ENCODE measurements at places on chromosomes 12 and 14.

- H3K27me3 ChIP-seq, result no peaks in the 10 kb centered on the region
- no peak overlapping the region for H3K4me3 ChIP-seq
- no peak overlapping the region for H3K27ac ChIP-seq
These were observed 19.0 kb downstream of the ATXN2 start for GRCh38 chr12:111580119-111580425.

DNA sequence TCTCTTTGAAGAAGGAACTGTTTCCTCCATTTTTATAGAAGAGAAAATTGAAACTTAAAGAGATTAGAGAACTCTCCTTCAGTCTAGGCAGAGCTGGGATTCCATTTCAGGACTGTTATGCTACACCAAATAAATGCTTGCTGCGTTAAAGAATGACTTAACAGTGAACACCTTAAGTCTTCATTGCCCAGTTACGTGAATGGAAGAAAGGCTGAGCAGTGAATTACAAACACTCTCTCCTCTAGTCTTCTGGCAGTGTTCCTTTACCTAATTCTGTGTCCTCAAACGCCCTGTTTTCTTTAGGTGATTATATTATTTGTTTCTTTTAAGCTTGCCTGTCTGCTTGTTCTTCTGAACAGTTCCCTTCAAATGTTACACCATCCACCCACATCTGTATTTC lies 59.7 kb downstream of the RCOR1 start:
- H3K4me1 ChIP-seq, result no peaks in the 10 kb centered on the region
- no peak overlapping the region for H3K4me3 ChIP-seq
- no peaks in the 10 kb centered on the region for H3K36me3 ChIP-seq
- no peak for DNase-seq
- no peak overlapping the region for H3K27ac ChIP-seq
- H3K27me3 ChIP-seq, result no peaks in the 10 kb centered on the region

- no peak overlapping the region for H3K27ac ChIP-seq
- no peak overlapping the region for H3K4me3 ChIP-seq
- no peaks in the 10 kb centered on the region for H3K4me1 ChIP-seq
- H3K36me3 ChIP-seq, result no peaks in the 10 kb centered on the region
- no peaks in the 10 kb centered on the region for H3K27me3 ChIP-seq
These were observed 197.2 kb downstream of the SOX5 start for GRCh38 chr12:23752245-23752644.

DNA sequence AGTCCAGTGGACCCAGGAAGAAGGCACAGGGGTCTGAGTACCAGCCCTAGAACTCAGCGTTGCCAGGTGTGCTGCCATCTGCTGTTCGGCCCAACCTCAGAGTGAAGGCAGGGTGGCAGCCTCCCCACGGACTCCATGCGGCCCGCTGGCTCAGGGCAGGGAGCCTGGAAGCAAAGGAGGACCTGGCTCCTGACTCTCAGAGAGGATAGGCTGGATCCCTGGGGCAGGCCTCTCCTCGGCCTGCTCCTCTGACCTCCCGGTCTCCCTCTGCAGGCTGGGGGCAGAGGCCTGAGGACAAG lies 10.1 kb downstream of the MCRS1 start:
- H3K4me3 ChIP-seq, result no peak overlapping the region
- no peaks in the 10 kb centered on the region for H3K27me3 ChIP-seq
- no peak overlapping the region for H3K27ac ChIP-seq
- H3K36me3 ChIP-seq, result peaks cover 61% of the 10 kb centered on the region

- H3K4me1 ChIP-seq, result no peaks in the 10 kb centered on the region
- no peak overlapping the region for H3K4me3 ChIP-seq
- H3K27me3 ChIP-seq, result no peaks in the 10 kb centered on the region
- no peaks in the 10 kb centered on the region for H3K36me3 ChIP-seq
- H3K27ac ChIP-seq, result no peak overlapping the region
These were observed 107.9 kb downstream of the PLCZ1 start for GRCh38 chr12:18629916-18630315.

- H3K36me3 ChIP-seq, result no peaks in the 10 kb centered on the region
- H3K4me3 ChIP-seq, result peak overlapping the region; percentile 57
These were observed 303.3 kb downstream of the DPF3 start for GRCh38 chr14:72590577-72590976.

GRCh38 chr12:82619644-82620043 lies 67.1 kb upstream of the TMTC2 start:
- H3K27ac ChIP-seq, result no peak overlapping the region
- DNase-seq, result no peak
- no peak overlapping the region for H3K4me3 ChIP-seq
- H3K36me3 ChIP-seq, result no peaks in the 10 kb centered on the region
- no peaks in the 10 kb centered on the region for H3K27me3 ChIP-seq

- no peak overlapping the region for H3K4me3 ChIP-seq
- H3K27ac ChIP-seq, result no peak overlapping the region
- H3K4me1 ChIP-seq, result peaks cover 8% of the 10 kb centered on the region
- no peaks in the 10 kb centered on the region for H3K36me3 ChIP-seq
- H3K27me3 ChIP-seq, result peaks cover 30% of the 10 kb centered on the region
These were observed 2.0 kb upstream of the WSCD2 start for GRCh38 chr12:108126990-108127501.

GRCh38 chr14:34277191-34277590 lies 184.8 kb downstream of the SPTSSA start:
- H3K4me3 ChIP-seq, result no peak overlapping the region
- no peak overlapping the region for H3K27ac ChIP-seq
- no peak for DNase-seq

DNA sequence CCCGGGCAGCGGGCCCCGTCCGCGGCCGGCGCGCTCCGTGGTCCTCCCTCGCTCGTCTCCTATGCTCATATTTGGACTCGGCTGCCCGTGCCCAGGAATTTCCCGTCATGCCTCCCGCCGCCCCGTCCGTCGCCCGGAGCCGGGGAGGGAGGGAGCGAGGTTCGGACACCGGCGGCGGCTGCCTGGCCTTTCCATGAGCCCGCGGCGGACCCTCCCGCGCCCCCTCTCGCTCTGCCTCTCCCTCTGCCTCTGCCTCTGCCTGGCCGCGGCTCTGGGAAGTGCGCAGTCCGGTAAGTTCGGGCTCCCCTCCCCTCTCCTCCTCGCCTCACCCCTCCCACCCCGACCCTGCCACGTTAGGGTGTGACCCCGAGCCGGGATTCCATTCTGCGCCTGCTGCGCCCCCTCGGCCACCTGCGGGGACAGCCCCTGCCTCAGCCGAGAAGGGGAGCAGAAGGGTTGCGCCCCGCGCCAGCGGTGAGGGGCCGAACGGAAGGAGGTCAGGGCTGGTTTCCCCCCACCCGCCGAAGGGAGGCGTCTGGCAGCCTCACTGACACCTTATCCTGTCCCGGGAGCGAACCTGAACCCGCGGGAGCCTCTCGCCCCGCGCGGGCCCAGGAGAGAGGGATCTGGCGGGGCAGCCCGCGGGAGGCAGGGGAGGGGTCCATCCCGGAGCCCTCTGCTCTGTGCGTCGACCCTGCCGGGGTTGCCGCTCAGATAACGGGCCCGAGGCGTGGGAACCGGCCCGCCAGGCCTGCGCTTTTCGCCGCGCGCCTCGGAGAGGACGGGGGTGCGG lies at the start of gene MSRB3:
Gene MSRB3, plus strand, starts transcription at position 108 of the 793 bp plus-strand sequence. CDS start 29,897 bp downstream, outside the sequence.
- H3K4me3 ChIP-seq, result peak within 1 kb of the TSS; percentile 37
- H3K27me3 ChIP-seq, result peaks cover 36% of the 10 kb centered on the region
- H3K4me1 ChIP-seq, result peaks cover 9% of the 10 kb centered on the region
- no peaks in the 10 kb centered on the region for H3K36me3 ChIP-seq

DNA sequence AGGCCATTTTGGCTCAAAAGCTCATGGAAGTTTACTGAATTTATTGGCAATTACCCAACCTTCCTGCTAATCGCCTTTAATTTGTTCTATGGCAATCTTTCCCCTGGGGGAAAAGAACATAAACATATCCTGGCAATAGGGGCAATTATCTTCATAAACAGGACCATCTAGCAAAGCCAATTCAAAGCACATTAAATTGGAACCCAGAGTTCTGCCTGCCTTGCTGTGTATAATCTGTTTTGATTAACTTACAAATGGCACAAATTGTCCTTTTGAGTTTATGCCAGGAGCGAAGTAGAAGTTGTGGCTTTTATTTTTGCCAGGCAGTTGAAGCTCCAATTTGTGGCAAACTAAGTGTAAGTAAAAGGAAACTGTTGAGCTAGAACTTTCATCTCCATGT lies 68.6 kb downstream of the C12orf50 start:
- DNase-seq, result no peak
- H3K27me3 ChIP-seq, result no peaks in the 10 kb centered on the region
- no peak overlapping the region for H3K4me3 ChIP-seq

DNA sequence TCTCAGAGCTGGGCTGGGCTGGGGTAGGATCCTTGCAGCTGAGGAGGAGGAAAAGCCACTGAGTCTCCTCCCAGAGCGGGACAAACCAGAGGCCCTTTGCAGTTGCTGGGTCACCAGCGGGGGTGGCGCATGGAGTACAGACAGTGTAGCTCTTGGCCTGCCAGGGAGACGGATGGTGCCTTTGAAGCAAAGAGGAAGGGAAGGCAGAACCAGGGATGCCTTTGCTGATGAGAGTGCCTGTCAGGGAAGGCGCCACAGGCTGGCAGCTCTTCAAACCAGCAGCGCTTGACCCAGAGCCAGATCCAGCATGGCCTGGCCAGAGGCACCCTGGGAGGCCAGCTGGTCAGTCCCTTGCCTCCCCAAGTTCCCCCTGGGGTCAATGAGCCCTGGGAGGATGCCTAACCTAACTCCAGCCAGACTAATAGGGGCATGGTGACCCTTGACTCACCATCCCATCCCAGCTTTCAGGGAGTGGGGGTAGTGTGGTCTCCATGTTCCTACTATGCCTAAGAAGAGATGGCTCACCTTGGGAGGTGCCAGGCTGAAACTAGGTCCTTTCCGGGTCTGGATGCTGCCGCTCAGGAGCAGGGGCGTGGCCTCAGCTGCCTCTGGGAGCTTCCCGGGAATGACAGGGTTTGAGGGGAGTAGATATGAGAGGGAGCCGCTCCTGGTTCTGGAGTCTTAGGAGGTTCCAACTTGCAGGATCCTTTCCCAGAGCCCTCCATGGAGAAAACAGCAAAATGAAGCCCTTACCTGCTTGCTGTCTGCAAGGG lies 19.8 kb downstream of the VASH1 start:
- no peak overlapping the region for H3K4me3 ChIP-seq
- no peaks in the 10 kb centered on the region for H3K27me3 ChIP-seq
- no peak overlapping the region for H3K27ac ChIP-seq
- H3K36me3 ChIP-seq, result peaks cover 4% of the 10 kb centered on the region
- DNase-seq, result no peak
- H3K4me1 ChIP-seq, result no peaks in the 10 kb centered on the region

GRCh38 chr12:124170760-124171159 lies 124.1 kb upstream of the RFLNA start:
- DNase-seq, result no peak
- no peak overlapping the region for H3K27ac ChIP-seq
- H3K4me1 ChIP-seq, result no peaks in the 10 kb centered on the region
- H3K27me3 ChIP-seq, result no peaks in the 10 kb centered on the region
- no peak overlapping the region for H3K4me3 ChIP-seq

DNA sequence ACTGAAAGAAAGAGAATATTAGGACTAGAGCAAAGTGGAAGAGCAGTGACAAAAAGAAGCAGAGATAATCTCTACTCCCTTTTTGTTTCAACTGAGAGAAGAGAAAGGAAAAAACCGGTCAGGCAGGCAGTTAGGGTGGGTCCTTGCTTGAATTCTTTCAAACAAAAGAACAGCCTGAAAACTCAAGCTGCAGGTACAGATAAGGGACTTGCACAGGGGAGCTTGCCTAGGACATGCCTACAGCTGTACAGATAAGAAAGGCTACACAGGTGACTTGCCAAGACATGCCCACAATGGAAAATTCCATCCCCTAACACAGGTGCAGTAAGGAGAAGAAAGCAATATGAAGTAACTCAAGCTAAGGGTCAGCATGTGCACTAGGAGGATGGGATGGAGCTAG lies 532.2 kb upstream of the MIS18BP1 start:
- DNase-seq, result no peak
- H3K27me3 ChIP-seq, result no peaks in the 10 kb centered on the region
- no peak overlapping the region for H3K4me3 ChIP-seq
- no peaks in the 10 kb centered on the region for H3K36me3 ChIP-seq
- no peaks in the 10 kb centered on the region for H3K4me1 ChIP-seq
- no peak overlapping the region for H3K27ac ChIP-seq

- peaks cover 48% of the 10 kb centered on the region for H3K4me1 ChIP-seq
- H3K4me3 ChIP-seq, result peak overlapping the region; percentile 45
- no peak overlapping the region for H3K27ac ChIP-seq
- no peaks in the 10 kb centered on the region for H3K27me3 ChIP-seq
- H3K36me3 ChIP-seq, result no peaks in the 10 kb centered on the region
- peak; percentile 23 for DNase-seq
These were observed 374.4 kb downstream of the DPF3 start for GRCh38 chr14:72519543-72519942.

- DNase-seq, result no peak
- H3K27me3 ChIP-seq, result peaks cover 6% of the 10 kb centered on the region
- no peaks in the 10 kb centered on the region for H3K36me3 ChIP-seq
- H3K27ac ChIP-seq, result no peak overlapping the region
- H3K4me1 ChIP-seq, result peaks cover 3% of the 10 kb centered on the region
- no peak overlapping the region for H3K4me3 ChIP-seq
These were observed 73.8 kb upstream of the BDKRB2 start for GRCh38 chr14:96130854-96131253.

- no peaks in the 10 kb centered on the region for H3K36me3 ChIP-seq
- H3K27me3 ChIP-seq, result no peaks in the 10 kb centered on the region
- no peaks in the 10 kb centered on the region for H3K4me1 ChIP-seq
- no peak overlapping the region for H3K27ac ChIP-seq
These were observed 92.8 kb upstream of the TMTC2 start for GRCh38 chr12:82593901-82594396.

DNA sequence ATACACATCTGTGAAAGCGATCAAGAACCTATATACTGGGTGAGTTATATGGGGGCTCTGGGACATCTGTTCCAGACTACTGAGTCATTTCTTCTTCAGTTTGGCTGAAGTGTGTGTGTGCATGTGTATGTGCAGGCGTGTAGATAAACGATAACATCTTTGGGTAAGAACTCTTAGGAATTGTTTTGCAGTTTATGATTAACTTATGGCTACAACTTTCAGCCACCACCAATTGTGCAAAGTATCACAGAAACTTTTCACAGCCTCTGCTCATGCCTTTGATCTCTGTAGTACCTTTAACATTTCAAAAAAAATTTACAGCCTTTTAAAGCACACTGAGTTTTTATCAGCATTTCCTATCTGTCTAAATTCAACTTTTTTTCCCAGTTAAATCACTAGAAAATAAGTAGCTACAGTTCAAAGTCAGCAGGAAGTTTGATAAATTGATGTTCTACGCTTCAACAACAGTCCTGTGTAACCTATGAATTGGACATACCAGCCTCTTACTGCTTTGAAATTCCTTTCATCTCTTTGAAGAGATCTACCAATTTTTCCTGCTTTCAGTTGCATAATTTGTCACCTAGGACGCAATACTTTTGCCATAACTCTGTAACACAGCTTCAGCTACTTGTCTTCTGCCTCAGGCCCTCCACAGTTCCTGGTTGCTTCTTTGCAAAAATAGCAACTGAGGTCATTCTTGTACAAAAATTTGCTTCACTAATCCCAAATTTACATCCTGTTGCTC lies 43.0 kb downstream of the PPM1H start:
- H3K27ac ChIP-seq, result no peak overlapping the region
- no peaks in the 10 kb centered on the region for H3K36me3 ChIP-seq
- H3K4me1 ChIP-seq, result no peaks in the 10 kb centered on the region
- H3K4me3 ChIP-seq, result no peak overlapping the region
- H3K27me3 ChIP-seq, result no peaks in the 10 kb centered on the region
